Stimulated activated CD8-positive, alpha-beta memory T cell treated with anti-CD3 and anti-CD28 coated beads, Interleukin-7, amount 100 ng/mL, for 1 hour (primary cell): ENCODE measurements at places on chromosomes 12 and 14.

DNA sequence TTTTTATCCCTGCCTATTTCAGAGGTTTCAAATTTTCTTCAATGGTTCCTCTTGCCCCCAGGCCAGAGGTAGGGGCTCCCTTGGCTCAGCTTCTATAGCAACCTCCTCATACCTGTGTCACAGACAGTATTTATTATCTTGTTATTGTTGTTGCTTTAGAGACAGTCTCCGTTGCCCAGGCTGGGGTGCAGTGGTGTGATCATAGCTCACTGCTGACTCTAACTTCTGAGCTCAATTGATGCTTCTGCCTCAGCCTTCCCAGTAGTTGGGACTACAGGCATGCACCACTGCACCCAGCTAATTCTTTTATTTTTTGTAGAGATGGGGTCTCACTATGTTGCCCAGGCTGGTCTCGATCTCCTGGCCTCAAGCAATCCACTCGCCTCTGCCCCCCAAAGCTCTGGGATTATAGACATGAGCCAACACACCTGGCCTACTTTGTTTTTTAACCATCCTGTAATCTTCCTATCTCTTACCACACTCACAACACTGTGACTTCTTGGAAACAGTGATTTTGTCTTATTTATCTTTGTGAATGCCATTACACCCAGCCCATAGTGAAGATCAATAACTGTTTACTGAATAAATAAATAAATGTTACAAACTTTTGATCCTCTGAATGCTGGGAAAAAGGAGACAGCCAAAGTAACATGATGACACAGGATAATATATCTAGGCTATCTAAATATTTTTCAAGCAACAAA, 95.9 kb downstream of the PHLDA1 start:
- no peak for DNase-seq

- DNase-seq, result no peak
Measured at GRCh38 chr12:6605421-6606330, 1.5 kb downstream of the CHD4 start.

- no peak for DNase-seq
Measured at GRCh38 chr12:132161796-132162507, 17.7 kb downstream of the NOC4L start.

DNA sequence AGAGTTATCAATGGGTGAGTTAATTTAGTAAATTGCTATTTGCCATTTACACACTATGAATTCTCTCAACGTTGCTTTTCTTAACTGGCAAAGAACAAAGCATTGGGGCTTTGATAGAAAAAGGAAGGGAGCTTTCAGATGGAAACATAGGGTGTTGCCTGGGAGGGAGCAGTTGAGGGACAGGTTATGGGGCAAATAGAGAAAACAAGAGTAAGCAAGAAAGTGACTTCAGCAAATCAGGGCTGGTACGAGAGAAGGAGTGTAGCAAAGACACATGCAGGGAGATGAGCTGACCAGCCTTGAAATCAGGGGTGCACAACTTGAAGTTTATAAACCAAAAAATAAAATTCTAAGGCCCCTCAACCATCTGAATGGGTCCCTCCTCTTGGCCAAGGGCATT, 15.7 kb downstream of the ESR2 start:
- DNase-seq, result no peak

GRCh38 chr12:52903855-52904508, 894 bp downstream of the KRT8 start:
- DNase-seq, result no peak

- DNase-seq, result no peak
Measured at GRCh38 chr12:50195832-50196231, 28.7 kb upstream of the CERS5 start.
